ENCODE measurements at places on chromosomes 6 and 20.

DNA sequence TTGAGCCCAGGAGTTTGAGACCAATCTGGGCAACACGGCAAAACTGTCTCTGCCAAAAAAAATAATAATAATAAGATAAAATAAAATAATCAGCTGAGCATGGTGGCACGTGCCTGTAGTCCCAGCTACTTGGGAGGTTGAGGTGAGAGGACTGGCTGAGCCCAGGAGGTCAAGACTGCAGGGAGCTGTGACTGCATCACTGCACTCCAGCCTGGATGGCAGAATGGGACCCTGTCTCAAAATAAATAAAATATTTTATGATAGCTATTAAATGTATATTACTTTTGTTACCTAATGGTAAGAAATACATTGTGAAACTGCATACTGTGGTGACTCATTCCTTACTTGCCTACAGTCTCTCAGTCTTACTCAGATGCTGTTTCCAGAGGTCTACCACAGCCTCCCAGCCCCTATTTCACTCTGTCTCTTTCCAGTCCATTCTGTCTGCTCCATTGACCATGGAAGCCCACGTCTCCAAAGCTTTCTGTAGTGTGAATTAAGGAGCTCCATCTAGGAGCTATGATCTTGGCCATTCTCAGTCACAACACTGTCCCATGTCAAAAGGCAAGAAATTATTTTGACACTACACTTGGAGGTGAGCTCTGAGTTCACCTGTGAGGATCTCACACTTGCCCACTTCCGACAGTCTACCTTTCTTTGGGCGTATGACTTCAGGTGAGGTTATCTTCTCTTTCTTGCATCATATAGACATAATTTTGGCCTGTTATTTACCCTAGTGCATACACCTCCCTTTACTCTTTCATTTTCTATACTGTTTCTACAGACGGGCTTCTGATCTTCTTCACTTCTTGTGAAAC, 22.4 kb upstream of the SNX9 start:
- no peak for DNase-seq

DNA sequence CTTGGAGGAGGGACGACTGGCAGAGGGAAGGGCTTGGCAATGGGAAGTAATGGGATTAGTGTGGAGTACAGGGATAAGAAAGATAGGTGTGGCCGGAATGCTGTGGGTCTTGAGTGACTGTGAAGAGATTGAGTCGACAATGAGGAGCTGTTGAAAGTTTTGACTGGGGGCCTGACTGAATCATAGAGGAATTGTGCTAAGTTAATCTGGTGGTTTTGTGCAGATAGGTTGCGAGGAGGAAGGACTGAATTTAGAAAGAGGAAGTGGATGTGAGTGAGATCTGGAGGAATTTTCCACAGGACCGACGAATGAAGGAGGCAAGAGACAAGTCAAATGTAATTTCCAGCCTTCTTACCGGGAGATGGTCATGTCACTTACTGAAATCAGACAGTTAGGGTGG, 143.9 kb upstream of the RALGAPA2 start:
- no peak for DNase-seq

- no peak for DNase-seq
Measured at GRCh38 chr6:53611889-53612288, 53.7 kb downstream of the KLHL31 start.

GRCh38 chr6:40936818-40937251, 102.2 kb downstream of the UNC5CL start:
- no peak for DNase-seq

GRCh38 chr6:25156123-25156522, 123.1 kb upstream of the CARMIL1 start:
- no peak for DNase-seq

- DNase-seq = no peak
Measured at GRCh38 chr6:8180327-8181159, 78.2 kb upstream of the EEF1E1 start.

GRCh38 chr20:15654208-15654649, 919.0 kb downstream of the KIF16B start:
- DNase-seq = no peak

DNA sequence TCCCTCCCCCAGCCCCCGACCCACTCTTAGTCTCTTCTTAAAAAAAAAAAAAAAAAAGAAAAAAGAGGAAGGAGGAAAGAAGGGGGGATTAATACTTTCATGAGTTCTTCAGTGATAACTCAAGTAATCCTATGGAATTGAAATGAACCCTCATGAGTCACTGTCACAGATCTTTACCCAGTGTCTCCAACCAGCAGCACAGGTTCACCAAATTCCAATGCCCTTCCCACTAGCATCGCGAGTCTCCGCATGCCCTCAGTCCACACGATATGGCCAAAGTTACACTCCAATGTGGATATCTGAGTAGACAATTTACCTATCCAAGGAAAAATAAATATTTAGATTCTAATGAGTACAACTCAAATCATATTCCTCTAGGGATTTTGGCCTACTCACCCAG, 74.5 kb downstream of the MDN1 start:
- DNase-seq = no peak

GRCh38 chr6:168136001-168136400, 57.0 kb upstream of the FRMD1 start:
- DNase-seq = no peak

GRCh38 chr20:17933711-17934110, 34.9 kb downstream of the SNX5 start:
- DNase-seq = no peak

DNA sequence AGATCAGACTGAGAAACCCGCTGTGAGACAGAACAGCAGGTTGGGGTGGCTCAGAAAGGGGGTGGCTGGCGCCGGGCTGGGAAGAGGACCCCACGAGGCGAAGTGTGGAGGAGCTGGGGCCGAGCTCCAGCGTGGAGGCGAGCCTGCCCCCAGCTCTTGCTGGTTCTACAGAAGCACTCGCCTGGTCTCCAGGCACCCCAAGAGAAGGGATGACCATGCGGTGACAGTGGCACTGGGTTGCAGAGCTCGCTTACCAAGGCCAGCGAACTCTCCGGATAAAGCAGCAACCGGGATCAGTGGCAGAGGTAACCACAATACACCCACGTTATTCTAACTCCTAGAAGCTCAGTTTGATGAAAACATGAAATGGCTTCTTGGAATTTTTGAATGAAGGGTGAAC, 26.5 kb downstream of the THBS2 start:
- no peak for DNase-seq

- no peak for DNase-seq
Measured at GRCh38 chr6:93407186-93407585, 12.2 kb downstream of the EPHA7 start.

- no peak for DNase-seq
Measured at GRCh38 chr6:44309092-44309491, 4.1 kb downstream of the AARS2 start.

Data from RWPE2 (cell line).